ENCODE measurements at places on chromosomes 2 and 18.

DNA sequence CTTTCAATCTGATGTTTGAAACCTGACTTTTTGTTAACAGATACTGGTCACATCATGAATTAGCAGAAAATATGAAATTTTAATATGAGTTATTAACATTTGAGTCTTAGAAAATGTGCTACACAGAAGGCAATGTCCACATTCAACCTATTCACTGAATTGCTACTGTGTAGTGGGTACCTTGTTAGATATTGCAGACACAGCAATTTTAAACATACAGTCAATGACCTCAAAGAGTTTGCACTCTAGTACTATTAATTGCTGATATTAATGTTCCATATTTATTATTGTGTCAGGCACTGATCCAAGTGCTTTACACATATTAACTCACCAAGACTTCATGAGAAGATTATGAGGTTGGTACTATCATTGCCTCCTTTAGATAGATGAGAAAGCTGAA is 385.4 kb upstream of the PKDCC start:
- no peak for DNase-seq

- no peak for DNase-seq
Observed at GRCh38 chr2:10926191-10926820, 14.6 kb downstream of the KCNF1 start.

DNA sequence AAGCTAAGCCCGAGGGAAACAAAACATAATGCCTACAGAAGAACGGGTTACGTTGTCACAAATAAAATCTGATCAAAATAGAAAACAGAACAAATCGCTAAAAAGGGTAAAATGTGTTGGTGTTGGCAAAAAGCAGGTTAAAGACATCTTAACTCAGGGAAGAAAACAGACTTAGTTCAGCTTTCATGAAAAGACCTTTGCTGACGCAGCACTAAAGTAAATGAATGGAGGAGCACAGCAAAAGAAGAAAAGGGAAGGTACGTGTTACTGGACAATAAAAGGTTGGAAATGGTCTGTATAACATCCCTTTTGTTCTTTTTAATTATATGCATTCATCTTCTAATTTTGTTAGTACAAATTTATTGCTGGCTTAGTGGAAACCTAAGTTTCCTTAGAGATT is 117.4 kb upstream of the DSEL start:
- DNase-seq, result no peak

DNA sequence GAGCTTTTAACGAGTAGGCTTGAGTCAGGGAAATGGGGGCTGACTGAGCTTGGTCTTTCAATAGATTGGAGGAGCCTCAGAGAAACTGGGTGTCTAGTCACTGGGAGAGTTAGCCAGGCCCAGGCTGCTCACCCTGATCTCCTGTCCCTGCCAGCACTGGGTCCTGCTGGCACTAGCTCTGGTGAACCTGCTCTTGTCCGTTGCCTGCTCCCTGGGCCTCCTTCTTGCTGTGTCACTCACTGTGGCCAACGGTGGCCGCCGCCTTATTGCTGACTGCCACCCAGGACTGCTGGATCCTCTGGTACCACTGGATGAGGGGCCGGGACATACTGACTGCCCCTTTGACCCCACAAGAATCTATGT is 720 bp downstream of the KRTCAP3 start:
- peak; percentile 22 for DNase-seq

DNA sequence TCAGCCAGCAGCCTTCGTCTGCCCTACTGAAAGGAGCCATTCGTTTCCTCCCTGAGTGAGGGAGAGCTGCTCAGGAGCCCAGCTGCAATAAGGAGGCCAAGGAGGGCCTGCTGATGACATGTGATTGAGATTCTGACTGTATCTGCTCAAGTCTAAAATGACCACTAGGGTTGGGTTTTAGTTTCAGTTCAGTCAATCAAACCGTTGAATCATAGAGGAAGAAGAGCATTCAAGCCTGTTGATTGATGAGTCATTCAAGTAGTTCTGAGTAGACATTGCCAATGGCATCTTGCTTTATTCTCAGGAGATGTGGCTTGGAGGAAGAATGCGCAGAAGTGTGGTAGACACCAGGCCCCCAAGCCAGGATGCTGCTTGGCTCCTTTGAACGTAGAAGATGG is 19.9 kb upstream of the BCL2L11 start:
- peak; percentile 68 for DNase-seq

DNA sequence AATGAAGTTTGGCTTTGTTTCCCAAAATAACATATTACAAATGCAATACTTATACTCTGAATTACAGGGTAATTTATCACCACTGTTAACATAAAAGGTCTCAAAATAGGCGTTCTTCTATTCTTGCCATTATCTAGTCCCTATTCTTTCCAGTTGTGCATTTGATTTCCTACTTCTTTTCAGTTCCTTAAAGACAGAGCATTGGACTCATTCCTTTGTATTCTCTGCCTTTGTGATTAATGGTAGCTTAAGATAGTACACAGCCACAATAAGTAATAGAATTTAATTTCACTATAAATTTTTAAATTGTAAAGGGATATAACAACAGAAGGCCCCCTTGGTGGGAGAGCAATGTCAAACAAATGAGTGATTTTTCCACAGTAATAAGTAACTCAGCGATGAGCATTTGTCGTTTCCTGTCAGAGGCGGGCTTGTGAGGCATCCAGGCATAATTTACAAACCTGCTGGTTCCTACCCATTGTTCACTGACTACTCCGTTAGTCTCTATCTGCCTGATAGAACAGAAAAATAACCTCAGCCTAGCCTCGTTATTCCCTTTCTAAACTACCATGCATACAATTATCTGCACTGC is 456.6 kb upstream of the REG3G start:
- DNase-seq, result no peak

GRCh38 chr2:156098506-156098905 is 234.0 kb downstream of the NR4A2 start:
- DNase-seq, result peak; percentile 9

- DNase-seq, result no peak
Observed at GRCh38 chr18:2717407-2717806, 61.9 kb downstream of the SMCHD1 start.

GRCh38 chr2:11478899-11479605 is 13.1 kb upstream of the E2F6 start:
- DNase-seq, result no peak

DNA sequence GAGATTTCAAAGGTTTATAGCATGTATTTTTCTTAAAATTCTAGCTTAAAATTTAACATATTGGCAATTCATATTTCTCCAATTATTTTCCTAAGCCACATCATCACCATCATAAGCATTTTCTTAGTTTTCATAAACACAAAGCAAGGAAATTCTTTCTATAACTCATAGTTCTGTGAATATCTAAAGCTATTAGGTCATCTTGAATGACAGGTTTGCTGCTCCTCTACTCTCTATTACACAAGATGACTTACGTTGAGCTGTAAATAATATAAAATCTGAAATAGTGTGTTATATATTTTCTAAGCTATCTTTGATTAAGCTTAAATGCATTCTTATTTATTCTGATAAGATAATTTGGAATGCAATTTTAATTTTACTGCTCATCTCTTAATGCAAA is 984.6 kb upstream of the CNTNAP5 start:
- DNase-seq, result peak; percentile 27

DNA sequence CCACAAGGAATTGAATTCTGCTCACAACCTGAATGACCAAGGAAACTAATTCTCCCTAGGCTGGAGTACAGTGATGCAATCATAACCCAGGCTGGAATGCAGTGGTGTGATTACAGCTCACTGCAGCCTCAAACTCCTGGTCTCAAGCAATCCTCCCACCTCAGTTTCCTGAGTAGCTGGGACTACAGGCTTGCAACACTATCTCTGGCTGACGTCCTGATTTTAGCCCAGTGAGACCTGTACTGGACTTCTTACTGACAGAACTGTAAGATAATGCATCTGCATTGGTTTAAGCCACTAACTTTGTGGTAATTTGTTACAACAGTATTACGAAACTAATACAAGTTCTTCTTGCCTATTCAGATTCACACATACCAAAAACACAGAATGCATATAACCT is 9.5 kb upstream of the KDSR start:
- peak; percentile 34 for DNase-seq

- no peak for DNase-seq
Observed at GRCh38 chr2:6833300-6833604, 32.5 kb downstream of the CMPK2 start.

DNA sequence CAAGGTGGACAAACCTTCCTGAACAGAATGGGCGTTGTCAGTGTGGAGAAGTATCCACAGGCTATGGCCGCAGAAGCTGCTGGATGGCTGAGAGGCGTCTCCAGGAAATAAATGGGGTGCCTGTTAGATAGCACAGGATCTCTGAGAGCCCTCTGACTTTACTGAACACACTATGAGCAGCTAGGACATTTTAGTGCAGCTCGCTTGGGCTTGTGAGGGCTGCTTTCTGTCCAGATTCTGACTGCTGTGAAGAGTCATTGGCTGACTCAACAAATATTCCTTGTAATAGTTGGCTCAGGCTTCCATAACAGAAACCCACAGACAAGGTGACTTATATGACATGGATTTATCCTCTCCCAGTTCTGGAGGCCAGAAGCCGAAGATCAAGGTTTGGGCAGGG is 100.2 kb upstream of the SNTG2 start:
- no peak for DNase-seq

- no peak for DNase-seq
Observed at GRCh38 chr2:83305758-83306378, 1153.2 kb downstream of the SUCLG1 start.

- DNase-seq, result no peak
Observed at GRCh38 chr18:77001041-77001440, 131.5 kb downstream of the MBP start.

GRCh38 chr2:73913414-73914054 is 13.1 kb upstream of the DGUOK start:
- DNase-seq, result no peak

- no peak for DNase-seq
Observed at GRCh38 chr2:139209586-139209985, 429.4 kb upstream of the NXPH2 start.

GRCh38 chr2:10188211-10188610 is 65.7 kb downstream of the RRM2 start:
- no peak for DNase-seq

GRCh38 chr18:3405713-3406112 is 44.3 kb upstream of the TGIF1 start:
- DNase-seq, result no peak

- DNase-seq, result no peak
Observed at GRCh38 chr2:84224121-84224520, 235.0 kb downstream of the SUCLG1 start.

GRCh38 chr2:118091140-118091478 is 2.8 kb downstream of the INSIG2 start:
- no peak for DNase-seq

DNA sequence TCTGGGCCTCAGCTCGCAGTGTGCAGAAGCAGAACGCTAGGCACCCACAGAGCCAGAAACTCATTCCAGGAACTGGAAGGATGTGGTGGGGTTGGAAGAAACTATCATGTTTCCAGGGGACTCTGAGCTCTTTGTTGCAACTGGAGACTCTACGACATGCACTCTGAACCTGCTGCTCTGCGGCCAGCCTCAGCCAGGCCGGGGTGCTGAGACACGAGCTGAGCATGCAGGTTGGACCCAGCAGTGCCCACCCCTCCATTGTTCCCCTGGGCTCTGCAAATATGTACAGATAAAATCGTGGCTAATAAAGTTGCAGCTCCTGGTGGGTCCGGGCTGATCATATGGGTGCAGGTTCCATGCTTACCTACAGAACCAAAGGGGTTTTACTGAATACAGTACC is 37.6 kb upstream of the ARL4C start:
- DNase-seq, result no peak

DNA sequence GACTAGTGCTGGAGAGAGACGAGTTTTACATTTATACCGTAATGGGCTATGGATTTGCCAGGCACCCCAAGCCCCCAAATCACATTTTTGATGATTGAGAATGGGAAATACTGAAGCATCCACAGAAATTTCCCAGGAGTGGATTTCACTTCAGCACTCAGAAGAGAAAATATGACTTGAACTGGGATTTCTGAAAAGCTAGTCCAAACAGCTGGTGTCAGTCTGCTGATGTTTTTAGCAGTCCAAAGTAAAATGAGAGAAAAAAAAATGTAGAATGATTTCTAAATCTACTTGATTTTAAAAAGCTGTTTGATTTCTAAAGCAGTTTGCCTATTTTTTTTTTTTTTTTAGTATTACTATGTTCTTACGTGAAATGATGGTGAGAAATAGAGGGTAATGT is 105.0 kb downstream of the PLEKHM3 start:
- DNase-seq, result no peak

DNA sequence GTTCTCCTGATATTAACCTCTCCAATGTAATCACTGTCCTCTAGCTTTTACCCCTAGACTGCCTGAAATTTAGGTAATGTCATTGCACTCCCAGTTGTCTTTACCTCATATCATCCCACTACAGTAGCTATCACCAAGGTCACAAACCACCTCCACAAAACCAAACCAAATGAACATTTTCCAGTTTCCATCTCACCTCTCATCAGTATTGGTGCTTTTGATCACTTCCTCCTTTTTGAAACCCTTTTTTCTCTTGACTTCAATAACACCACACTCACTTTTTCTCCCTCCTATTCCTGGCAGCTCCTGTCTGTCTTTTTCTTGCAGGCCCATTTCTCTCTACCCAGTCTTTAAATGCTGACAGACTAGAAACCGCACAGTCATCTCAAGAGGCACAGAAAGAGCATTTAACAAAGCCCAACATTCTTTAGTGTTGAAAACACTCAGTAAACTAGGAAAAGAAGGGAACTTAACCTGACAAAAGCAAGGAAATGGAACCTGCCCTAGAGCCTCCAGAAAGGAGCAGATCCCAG is 95.9 kb upstream of the SIX2 start:
- no peak for DNase-seq

DNA sequence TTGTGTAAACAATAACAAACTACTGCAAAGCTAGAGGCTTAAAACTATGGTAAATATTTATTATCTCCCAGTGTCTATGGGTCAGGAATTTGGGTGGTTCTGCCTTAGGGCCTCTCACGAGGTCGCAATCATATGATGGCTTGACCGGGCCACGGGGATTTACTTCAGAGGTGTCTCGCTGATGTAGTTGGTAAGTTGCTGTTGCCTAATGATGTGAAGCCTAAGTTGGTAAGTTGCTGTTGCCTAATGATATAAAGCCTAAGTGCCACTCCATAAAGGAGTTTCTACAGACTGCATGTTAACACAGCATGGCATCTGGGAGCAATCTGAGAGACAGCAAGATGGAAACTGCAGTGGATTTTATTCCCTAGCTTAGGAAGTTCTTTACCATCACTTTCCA is 35.8 kb downstream of the FMNL2 start:
- no peak for DNase-seq

DNA sequence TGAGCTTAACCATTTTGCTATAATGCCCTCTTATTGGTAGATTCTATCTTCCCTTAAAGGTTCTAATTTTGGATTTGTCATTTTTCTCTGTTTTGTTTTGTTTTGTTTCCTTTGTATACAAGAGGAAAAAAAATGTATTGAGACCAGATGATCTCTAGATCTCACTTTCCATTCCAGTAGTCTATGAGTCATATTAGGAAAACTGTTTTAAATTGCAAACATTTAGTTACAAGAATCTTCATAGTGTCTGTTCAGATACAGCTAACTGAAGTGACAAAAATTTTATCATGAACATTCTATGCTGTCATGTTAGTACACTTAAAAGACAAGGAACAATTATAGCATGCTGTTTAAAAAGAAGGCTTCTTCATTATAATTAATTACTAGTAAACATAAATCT is 322.8 kb downstream of the LRRTM4 start:
- DNase-seq, result no peak
